Activated T-helper 1 cell treated with anti-CD3 and anti-CD28 coated beads, Interleukin-2, amount 50 U/mL, for 16 hours (primary cell): ENCODE measurements at places on chromosomes 7 and 10.

GRCh38 chr7:130632111-130632510, 36.4 kb downstream of the COPG2 start:
- DNase-seq = no peak

DNA sequence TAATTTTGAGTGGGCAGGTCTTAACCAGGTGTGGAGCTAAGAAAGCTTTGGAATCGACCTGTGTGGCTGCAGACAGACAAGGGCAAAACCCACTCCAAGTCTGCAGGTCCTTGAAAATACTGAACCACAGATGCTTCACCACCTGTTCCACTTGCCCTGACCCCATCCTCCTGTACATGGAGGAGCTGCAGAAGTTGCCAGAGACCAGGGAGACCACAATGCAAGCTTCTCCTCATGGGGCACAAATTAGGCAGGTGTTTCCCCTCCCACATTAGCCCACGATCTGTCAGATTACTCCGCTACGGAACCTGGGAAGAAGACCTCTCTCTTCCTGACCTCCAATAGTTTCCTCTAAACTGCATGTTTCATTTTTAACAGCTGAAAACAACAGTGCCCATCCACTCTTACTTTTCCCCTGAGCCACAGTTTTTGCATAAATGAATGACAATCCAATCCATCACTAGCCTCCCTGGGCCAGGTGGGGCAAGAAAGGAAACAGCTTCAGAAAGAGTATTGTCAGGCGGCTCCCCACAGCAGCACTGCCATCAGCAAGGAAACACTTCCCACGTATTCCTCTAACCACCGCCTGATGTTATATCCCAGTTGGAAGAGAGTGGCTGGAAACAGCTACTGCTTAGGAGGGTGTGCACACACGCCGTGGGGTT, 141.6 kb downstream of the PRKAG2 start:
- DNase-seq = no peak

- DNase-seq = no peak
Observed at GRCh38 chr7:124369310-124369709, 336.4 kb upstream of the TMEM229A start.

DNA sequence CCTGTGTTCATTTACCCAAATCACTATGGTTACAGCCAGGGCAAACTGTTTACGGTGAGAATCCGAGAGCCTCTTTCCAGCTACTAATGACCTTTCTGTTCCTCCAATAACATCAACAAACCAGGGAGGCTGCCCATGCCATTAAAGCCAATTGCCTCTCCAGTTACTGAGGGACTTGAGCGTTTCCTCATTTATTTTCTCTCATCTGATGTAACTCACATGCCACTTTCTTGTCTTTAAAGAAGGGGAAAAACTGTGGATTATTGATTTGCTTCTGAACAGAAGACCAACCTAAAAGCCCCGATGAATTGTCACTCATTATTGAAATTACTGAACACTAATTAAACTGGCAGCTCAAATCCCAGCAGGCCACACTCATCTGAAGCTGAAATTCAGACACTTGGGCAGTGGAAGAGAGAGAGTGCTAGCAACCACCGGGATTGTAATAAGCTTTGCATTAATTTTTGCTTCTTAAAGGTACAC, 595.8 kb upstream of the MKI67 start:
- no peak for DNase-seq

GRCh38 chr7:137873524-137873923, 26.8 kb upstream of the DGKI start:
- DNase-seq = no peak

- no peak for DNase-seq
Observed at GRCh38 chr10:88386204-88386788, 196.8 kb downstream of the RNLS start.

DNA sequence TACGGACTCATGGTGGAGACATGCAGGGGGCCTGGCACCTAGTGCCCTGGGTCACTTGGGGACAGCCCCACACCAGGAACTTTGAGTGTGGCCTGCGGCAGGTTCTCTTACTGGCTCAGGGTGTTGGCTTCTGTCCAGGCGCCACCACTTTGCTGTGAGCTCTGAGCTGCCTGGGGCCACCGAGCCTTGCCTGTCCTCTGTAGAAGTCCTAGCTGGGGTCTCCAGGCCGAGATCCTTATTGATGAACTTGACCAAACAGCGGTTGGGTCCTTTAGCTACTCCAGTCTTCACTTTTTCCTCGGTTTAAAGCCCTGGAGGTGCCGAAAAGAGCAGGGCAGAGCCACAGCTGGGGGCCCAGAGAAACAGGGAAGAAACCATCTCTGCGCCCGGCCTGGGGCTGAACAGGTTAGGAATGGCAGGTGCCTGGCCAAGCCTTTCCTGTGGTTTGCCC, 41.3 kb downstream of the ZNF467 start:
- DNase-seq = no peak

DNA sequence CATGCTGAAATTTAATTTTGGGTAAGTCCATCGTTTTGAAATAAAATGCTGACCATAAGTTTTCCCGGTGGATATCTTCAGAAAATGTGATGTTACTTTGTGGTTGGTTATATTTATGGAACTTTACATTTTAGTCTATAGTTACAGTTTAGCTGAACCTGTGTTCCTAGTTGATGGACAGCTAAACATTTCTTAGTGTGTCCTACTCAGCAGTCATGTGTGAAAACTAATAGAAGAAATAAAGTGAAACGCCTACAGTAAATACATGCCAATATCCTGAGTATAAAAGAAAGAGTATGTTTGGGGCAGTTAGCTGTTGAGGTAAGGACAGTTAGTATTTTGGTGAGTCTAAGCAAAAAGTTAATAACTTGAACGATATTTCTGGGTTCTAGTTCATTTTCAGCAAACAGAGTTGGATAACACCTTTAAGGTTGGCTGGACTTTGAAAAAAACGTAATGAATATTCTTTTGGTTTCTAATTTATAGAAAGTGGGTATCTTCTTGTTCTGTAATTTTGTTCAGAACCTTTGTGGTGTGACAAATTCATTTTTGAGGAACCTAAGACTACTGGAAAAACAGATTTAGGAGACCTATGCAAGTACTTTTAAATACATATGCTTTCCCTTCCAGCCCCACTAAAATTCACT, 28.7 kb downstream of the LCOR start:
- no peak for DNase-seq

GRCh38 chr7:45404622-45405021, 169.5 kb upstream of the ADCY1 start:
- no peak for DNase-seq

DNA sequence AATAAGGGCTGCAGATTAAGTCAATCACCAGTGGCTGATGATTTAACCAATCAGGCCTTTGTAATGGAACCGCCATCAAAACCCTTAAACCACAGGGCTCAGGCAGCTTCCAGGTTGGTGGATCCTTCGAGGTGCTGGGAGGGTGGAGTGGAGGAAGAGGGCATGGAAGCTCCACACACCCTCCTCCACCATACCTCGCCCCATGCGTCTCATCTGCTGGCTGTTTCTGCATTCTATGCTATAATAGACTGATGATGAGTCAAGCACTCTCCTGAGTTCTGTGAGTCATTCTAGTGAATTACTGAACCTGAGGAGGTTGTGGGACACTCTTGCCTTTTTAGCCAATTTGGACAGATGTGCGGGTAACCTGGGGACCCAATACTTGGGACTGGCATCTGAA, 43.9 kb downstream of the CHST15 start:
- DNase-seq = no peak

DNA sequence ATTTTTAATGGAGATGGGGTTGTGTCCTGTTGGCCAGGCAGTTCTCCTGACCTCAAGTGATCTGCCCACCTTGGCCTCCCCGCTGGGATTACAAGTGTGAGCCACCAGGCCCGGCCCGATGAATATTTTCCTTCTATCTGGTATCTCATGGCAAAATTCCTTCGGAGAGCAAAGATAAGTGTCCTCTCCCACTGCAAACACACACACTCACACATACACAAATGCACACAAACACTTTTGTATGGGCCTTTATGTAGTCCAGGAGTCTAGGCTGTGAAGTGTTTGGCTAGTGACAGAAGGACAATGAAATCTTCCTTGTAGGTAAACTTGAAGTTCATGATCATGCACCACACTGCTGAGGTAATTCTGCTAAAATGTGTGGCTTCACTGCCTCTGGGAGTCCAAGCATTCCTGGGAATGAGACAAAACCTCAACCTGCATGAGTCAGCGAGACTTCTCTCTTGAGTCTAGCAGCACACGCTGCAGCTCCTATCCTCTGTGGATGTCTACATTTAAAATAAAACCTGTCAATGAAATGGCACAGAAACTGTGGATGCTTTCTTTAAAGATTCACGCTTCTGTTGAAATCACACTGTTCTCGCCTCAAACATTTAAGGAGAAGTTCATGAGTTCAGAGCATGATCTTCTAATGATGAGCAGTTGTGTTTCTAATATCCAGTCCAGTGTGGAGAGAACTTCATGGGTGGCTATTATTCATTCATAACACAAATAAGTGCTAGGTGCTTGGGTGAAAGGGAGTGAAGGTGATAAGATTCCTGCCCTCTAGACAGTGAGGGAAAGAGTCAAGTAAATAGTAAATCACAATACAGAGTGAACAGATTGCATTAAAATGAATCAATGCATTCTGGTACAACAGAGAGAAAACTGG, 96.5 kb downstream of the NRP1 start:
- DNase-seq = no peak

- DNase-seq = no peak
Observed at GRCh38 chr10:11511321-11511720, 100.1 kb downstream of the USP6NL start.

DNA sequence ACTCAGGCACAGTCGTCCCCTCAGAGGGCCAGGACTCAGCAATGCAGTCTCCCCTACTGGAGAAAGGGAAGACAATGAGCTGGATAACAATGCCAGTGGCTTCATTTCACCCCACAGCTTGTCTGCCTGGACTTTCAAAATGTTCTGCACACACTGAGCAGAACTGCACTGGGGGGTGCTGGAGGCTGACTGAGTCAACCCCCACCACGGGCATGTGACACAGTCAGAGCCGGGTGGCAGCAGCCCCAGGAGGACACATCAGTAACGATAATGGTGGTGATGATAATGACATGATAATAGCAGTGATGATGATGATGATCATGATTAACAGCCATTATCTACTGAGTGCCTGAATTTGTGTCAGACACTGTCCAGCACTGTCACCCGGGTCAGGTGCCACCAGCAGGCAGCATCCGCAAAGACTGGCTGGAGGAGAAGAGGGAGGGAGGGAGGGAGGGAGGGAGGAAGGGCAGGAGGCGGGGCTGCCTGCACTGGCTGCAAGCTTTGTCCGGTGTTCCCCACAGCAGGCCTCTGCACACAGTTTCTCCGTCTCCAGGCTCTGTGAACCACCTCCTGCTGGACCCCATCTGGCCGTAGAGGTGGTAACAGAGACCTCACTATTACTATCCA, 67.4 kb downstream of the PLXNA4 start:
- DNase-seq = no peak

- no peak for DNase-seq
Observed at GRCh38 chr7:47453093-47454061, 128.5 kb downstream of the TNS3 start.

DNA sequence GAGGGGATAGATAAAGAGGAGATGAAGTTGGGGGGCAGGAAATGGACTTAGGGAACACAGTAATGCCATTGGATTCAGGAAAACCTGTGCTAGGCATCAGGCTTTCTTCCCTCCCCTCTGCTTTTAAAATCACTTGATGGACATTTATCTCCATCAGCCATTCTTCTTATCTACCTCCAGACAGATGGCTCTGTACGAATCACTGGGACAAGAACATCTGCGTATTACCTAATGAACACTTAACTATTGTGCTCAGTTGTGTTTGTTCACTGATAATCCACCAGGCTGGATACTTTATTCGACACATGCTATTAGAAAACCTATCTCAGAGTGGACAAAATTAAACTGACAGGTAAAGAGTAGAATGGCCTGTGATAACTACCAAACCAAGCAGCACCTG, 40.0 kb downstream of the TNKS2 start:
- no peak for DNase-seq

GRCh38 chr10:24912215-24912614, 40.2 kb downstream of the PRTFDC1 start:
- DNase-seq = no peak

DNA sequence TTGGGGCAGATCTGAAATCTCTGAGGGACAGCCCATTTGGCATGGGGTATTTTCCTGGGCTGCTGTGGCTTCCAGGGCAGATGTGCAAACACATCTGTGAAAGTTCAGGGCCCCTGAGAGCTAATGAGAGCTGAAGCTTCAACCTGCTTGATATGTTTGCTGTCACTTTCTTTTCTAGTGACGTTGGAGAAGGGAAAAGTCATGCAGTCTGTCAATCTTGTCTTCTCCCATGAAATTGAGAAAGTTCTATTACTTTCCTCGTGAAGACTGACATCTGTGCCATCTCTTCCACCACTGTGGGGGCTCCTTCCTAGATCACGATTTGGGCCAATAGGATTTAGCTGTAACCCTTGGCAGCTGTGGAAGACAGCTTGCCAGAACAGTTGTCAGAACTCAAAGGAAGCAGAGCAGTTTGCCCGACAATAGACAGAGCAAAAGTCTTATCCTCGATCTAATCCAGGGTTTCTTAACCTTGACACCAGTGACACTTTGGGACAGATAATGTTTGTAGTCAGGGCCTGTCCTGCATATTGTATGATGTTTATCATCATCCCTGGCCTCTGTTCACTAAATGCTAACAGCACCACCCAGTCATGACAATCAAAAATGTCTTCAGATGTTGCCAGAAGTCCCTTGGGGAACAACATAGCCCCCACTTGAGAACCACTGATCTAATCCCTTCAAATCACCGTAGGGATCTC, 586.5 kb downstream of the LRMDA start:
- DNase-seq = no peak

DNA sequence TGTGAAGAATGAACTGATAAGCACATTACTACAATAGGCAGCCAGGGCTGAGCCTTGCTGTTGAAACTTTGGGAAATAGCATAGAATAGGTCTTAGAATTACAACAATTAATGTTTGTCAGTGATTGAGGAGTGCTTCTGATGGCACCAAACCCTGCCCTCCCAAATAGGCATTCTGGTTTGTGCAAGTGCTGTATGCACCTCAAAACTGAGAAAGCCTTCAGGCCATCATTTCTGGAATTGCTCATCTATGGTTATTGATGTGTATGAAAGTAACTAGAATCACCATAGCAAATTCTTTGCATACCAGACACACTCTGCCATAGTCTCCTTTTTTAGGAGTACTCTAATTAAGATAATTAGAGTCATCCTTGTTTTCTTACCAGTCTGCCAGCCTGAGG, 585.0 kb upstream of the MBL2 start:
- no peak for DNase-seq

DNA sequence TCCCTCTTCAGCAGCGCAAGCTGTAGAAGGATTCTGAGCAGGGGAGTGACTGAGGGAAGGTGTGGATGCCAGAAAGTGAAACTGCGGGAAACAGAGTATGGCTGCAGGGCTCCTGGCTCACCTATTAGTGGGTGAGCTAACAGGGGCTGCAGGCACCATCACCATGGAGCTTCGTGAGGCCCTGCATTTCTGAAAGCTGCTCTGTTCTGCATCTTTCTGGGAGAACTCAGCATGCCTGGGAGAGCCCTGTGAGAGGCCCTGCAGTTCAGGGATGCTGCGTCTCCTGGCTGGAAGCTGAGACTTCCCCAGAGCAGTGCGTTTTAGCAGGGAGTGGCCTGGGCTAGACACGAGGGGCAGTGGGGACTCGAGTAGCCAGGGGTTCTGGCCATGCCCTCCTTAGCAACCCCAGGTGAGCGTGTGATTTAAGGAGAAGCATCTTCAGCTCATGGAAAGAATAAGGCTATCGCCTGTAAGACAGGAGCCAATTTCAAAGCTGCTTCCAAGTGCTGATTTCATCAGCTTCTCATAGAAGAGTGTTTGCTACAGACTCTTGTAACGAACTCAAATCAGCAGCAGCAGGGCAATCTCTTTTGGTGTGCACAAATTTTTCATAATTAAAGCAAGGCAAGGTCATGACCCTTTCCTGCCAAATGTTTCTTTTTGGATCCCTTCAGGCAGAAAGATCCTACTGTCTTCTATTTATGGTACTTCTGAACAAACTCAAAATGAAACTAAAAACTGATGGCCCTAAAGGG, 293.6 kb upstream of the ZNF32 start:
- no peak for DNase-seq
